ENCODE measurements at places on chromosomes 2 and 18. TPM values are rescaled to one million over a fixed set of nuclear protein-coding genes. Genes with fewer than 3 reads are reported as not detected.

- no peak overlapping the region for H3K27ac ChIP-seq
- peaks cover 27% of the 10 kb centered on the region for H3K4me1 ChIP-seq
- peaks cover 18% of the 10 kb centered on the region for H3K27me3 ChIP-seq
- no peak for DNase-seq
- H3K4me3 ChIP-seq = no peak overlapping the region
These were observed 90.2 kb downstream of the SH3BP4 start for GRCh38 chr2:235041918-235042575.

DNA sequence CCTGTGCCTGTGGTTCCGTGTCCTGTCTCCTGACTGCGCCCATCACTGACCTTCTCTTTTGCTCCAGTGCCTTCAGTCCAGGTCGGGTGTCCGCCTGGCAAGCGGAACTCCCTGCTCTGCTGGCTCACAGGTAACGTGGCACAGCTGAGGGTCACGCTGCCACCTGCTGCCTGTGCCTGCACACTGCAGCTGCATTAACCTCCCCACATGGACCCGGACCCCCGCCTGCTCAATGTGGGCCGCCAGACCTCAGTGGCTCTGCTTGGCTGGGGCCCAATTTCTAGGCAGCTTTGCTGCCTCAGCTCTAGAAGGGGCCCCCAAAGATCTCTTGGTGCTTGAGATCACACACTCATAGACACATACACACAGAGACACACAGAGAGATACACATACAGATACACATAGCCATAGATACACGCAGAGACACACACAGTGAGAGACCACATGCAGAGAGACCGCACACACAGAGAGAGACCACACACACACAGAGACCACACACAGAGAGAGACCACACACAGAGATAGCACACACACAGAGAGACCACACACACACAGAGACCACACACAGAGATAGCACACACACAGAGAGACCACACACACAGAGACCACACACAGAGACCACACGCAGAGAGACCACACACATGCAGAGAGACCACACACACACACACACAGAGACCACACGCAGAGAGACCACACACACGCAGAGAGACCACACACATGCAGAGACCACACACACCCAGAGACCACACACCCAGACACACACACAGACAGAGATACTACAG is 14.9 kb upstream of the CNNM3 start:
- peaks cover 5% of the 10 kb centered on the region for H3K36me3 ChIP-seq
- no peak overlapping the region for H3K4me3 ChIP-seq
- DNase-seq = peak; percentile 70
- peaks cover 5% of the 10 kb centered on the region for H3K27me3 ChIP-seq
- H3K27ac ChIP-seq = no peak overlapping the region
- peaks cover 4% of the 10 kb centered on the region for H3K4me1 ChIP-seq

GRCh38 chr2:217186668-217187159 is 326.9 kb upstream of the TNP1 start:
- no peak overlapping the region for H3K4me3 ChIP-seq
- H3K36me3 ChIP-seq = no peaks in the 10 kb centered on the region
- H3K4me1 ChIP-seq = peaks cover 10% of the 10 kb centered on the region
- H3K27me3 ChIP-seq = peaks cover 1% of the 10 kb centered on the region
- DNase-seq = no peak

CCDC141 gene
- total RNA-seq = 0.67 TPM

- peaks cover 4% of the 10 kb centered on the region for H3K27me3 ChIP-seq
- H3K36me3 ChIP-seq = peaks cover 25% of the 10 kb centered on the region
- H3K4me3 ChIP-seq = no peak overlapping the region
- no peaks in the 10 kb centered on the region for H3K4me1 ChIP-seq
- H3K27ac ChIP-seq = no peak overlapping the region
- DNase-seq = no peak
These were observed 80.2 kb downstream of the RAB3GAP1 start for GRCh38 chr2:135132314-135132713.

DTNA gene
- total RNA-seq = 17.9 TPM

GRCh38 chr2:62643100-62643471 is 62.4 kb upstream of the EHBP1 start:
- DNase-seq = no peak
- peaks cover 2% of the 10 kb centered on the region for H3K4me1 ChIP-seq
- no peak overlapping the region for H3K27ac ChIP-seq

- DNase-seq = no peak
- peaks cover 2% of the 10 kb centered on the region for H3K27me3 ChIP-seq
- H3K4me1 ChIP-seq = no peaks in the 10 kb centered on the region
- H3K36me3 ChIP-seq = no peaks in the 10 kb centered on the region
- no peak overlapping the region for H3K27ac ChIP-seq
These were observed 159.2 kb upstream of the THUMPD2 start for GRCh38 chr2:39938035-39938835.

RAMP1 gene
- 2.2 TPM for total RNA-seq

- H3K4me3 ChIP-seq = peak within 1 kb of the TSS; percentile 92
- DNase-seq = peak; percentile 40
- peak within 1 kb of the TSS; percentile 33 for H3K27ac ChIP-seq
- H3K27me3 ChIP-seq = peaks cover 13% of the 10 kb centered on the region
- H3K36me3 ChIP-seq = no peaks in the 10 kb centered on the region
- peaks cover 10% of the 10 kb centered on the region for H3K4me1 ChIP-seq
These were observed at the start of gene THSD7B for GRCh38 chr2:136765256-136766072. Gene THSD7B, plus strand, starts transcription at chr2:136765545. Its CDS starts 116,634 bp downstream, at chr2:136882179.

- H3K36me3 ChIP-seq = no peaks in the 10 kb centered on the region
- no peak for DNase-seq
- H3K4me3 ChIP-seq = no peak overlapping the region
- peaks cover 12% of the 10 kb centered on the region for H3K27me3 ChIP-seq
- H3K4me1 ChIP-seq = peaks cover 5% of the 10 kb centered on the region
These were observed 94.9 kb upstream of the CTDP1 start for GRCh38 chr18:79584491-79585394.
